ENCODE measurements at places on chromosomes 7 and 10.

- DNase-seq, result no peak
Observed at GRCh38 chr7:31067491-31067890, 15.4 kb downstream of the ADCYAP1R1 start.

DNA sequence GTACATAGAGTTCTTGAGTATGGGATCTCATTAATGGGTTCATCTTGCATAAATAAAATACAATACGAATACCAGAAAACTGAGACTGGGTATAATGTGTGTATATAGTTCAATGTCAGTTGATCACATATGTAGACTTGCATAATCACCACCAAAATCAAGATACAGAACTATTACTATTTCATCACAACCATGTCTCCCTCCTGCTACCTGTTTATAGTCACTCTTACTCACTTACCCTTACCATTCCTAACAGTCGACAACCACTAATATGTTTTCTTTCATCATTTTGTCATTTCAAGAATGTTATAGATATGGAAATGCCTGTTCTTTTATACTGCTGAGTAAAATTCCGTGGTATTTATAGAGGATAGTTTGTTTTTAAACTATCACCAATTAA lies 416.1 kb upstream of the CNTNAP2 start:
- no peak for DNase-seq

DNA sequence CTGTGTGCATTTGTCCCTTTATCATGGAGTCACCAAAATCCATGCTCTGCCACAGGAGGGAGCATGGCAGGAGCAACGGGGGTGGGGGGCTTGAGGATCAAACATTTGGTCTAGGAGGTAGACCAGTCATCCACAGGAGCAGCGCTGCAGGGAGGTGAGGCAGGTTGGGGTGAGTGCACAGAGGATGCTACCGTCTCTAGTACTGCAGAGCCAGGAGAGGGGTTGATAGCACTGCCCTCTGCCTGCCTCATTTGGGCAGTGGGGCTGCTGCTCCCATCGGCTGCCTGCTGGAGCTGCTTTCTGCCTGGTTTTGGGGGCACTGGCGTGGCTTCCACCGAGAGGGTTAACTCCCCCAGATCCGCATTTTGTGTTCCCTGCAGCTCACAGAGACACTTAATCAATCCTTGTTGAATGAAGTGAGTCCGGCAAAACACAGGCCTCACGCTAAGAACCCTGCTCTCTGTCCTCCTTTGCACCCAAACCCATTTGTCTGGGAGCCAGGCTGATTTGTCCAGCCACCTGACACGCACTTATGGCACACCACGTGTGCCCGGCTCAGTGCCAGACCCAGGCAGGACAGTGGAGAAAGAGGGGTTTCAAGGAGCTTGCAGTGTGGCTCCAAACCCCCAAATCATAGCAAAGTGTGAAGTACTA lies 527.1 kb upstream of the FOXK1 start:
- no peak for DNase-seq

- no peak for DNase-seq
Observed at GRCh38 chr7:93249491-93250148, 17.5 kb downstream of the VPS50 start.

- DNase-seq, result peak; percentile 47
Observed at GRCh38 chr10:100370714-100371481, 23.9 kb downstream of the SCD start.

- no peak for DNase-seq
Observed at GRCh38 chr7:52639126-52639525, 396.3 kb upstream of the POM121L12 start.

- no peak for DNase-seq
Observed at GRCh38 chr10:79985481-79986072, 36.7 kb upstream of the SFTPD start.

- DNase-seq, result no peak
Observed at GRCh38 chr7:108124820-108125219, 5.3 kb downstream of the LAMB4 start.

DNA sequence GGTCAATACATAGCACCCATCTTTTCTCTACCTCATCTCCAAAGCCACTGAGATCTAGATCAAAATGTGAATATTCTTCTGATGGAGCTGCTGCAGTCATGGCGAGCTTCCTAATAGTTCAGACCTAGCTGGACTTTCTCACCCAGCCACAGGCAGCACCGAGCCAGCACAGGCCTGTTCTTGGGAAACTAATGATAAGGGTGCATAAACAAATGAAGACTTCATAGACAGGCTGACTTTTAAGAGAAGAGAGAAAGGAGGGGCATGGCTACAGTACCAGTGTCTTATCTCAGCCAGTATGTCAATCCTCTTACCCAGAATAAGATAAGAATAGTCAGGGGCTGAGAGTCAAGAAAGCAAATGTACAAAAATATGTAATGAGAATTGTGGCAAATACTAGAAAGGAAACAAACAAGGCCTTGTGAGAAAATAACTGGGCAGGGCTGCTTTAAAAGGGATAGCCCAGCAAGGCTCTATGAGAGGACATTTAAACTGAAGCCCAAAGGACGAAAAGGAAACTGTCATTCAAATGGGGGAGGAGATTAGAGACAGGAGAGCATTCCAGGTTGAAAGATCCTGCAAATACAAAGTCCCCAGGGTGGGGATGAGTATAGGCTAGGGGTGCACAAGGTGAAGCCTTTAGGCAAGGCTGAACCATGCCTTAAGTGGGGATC lies 21.8 kb upstream of the CDK14 start:
- no peak for DNase-seq

- DNase-seq, result no peak
Observed at GRCh38 chr10:98154076-98154475, 19.6 kb downstream of the R3HCC1L start.

- no peak for DNase-seq
Observed at GRCh38 chr10:130466271-130466997, 330.2 kb downstream of the GLRX3 start.

- DNase-seq, result no peak
Observed at GRCh38 chr7:37327288-37327687, 121.4 kb downstream of the ELMO1 start.

DNA sequence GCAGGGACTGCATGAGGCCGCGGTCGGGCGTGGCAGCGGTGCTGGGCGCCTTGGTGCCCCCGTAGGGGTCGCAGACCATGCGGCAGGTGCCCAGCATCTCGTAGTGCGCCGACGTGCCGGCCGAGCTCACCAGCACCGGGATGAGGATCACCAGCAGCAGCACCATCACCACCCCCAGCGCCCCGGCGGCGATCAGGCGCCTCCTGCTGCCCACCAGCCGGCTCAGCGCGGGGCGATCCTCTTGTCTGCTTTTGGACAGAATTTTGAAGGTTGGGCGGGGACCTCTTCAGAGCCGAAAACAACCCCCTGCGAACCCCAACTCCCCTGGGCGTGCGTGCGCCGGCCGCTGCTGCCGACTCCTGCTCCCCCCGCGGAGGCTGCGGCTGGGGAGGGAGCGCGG lies 779 bp downstream of the C1QL3 start:
- DNase-seq, result no peak

DNA sequence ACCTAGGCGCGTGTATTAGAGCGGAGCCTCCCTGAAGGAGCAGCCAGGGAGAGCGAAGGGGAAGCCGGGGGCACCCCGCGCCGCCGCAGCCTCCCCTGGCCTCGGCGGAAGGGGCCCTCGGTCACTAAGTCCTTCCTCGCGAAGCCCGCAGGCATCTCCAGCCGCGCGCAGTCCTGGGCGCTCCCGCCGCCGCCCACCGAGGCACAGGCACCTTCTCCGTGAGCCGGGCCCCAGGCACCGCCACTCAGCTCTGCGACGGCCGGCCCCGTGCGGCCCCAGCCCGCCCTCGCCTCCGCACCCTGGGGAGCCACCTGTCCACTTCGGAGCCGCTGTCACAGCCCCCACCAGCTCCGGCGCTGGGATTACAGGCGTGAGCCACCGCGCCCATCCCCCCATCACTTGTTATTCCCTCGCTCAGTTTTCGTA lies 80.8 kb downstream of the ZNF467 start:
- no peak for DNase-seq

DNA sequence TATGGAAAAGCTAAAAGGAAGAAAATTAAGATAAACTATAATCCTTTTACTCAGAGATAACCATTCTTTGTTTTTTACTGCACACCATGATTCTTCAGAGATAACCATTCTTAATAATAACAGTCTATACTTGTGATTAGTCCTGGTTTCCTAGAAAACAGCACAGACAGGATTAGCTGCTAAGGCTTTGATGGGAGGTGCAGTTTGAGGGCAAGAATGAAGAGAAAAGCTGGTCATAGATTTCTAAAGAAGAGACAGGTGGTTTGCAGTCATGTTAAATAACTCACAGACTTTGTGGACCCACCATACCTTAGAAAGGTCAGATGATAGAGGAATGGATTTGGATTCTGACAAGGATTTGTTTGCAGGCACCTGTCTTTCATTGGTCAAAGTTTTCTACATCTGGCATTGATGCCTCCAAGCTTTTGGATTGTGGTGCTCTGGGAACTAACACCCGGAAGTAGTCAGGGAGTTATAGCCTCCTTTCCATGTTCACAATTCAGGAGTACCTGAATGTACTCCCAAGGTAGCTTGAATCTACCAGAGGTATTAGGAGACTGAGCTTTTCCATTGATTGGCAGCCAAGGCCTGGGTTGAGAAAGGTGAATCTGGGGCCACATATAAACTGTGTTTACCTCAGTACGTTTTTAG lies 3.7 kb downstream of the SMC3 start:
- no peak for DNase-seq

DNA sequence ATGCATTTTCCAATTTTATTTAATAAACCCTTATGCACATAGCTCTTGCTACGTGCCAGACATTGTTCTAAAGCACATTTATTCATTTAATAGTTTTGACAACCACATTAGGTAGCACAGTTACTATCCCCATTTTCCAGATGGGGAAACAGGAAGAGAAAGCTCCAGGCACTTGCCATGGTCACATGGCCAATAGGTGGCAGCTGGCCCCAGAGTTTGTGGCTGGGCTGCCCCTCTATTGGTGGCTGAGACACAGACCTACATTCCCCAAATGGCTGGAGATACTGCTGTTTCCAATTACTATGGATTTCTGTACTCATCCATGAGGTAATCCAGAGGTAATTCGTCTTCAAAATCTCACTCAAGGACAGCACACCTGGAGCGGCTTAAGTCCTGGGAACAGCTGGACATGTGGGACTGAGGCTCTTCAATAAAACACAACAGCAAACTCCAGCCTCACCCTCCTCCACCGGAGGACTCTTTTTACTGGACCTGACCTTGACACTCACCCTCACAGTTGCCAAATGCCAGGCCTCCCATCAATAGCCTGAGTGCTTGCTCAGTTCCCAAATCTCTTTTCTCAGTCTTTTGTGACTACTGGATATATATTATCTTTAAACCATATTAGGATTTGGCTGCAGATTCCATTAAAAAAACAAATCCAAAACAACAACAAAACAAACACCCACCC lies 106.1 kb downstream of the CLEC2L start:
- no peak for DNase-seq

DNA sequence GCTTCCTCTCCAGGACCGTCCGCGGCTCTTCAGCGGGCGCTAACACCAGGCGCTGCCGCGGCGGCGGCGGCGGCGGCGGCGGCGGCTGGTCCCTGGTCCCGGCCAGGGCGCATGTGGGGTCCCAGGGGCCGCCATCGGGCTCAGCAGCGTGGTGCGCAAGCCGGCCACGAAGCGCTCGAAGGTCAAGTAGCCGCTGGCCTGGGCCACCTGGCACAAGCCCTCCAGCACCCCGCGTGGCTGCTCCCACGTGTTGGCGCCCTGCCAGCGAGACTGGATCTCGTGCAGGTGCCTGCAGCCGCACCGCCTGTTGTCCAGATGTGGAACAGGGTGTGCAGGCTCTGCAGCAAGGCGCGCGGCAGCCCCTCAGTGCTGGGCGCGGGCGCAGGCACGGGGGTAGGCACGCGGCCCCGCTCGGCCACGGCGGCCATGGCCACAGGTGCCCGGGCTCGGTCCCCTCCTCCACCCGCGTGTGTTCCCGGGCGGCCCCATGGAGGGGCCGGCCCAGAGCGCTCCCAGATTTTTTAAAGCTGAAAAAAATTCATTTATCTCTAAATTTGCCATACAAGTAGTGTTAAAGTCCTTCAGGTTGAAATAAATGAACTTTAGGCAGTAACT lies 884.2 kb upstream of the ZNF722 start:
- no peak for DNase-seq

DNA sequence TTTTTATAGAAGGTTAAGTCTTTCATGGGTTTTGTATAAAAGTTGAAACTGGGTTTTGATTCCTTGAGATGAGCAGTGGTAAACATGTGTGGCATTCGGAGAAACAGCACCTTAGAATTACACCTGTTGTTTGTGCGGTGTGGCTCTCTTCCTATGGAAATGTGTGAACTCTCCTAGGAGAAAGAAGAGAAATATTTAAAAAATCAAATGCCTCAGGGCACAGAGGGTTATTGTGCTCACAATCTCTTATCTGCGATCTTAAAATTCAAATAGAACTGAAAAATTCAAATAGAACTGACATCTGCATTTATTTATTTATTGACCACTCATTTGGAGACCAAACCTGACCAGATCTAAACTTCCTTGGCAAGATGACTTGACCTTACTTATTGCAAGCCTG lies 18.1 kb upstream of the NRP1 start:
- no peak for DNase-seq

DNA sequence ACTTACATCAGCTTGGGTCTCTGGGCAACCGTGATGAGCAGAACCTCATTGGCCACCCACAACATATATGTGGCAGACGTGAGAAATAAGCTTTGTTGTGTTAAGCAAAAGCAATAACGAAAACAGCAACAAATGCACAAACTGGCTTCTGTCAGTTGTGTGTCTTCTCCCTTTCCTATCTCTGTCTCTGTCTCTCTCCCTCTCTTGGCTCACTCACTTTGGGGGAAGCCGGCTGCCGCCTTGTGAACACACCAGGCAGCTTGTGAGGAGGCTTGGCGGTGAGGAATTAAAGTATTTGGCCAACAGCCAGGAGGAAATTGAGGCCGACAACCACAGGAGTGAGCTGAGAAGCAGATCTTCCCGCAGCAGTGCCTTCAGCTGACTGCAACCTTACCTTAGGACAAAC lies 21.9 kb upstream of the CDCA7L start:
- no peak for DNase-seq

DNA sequence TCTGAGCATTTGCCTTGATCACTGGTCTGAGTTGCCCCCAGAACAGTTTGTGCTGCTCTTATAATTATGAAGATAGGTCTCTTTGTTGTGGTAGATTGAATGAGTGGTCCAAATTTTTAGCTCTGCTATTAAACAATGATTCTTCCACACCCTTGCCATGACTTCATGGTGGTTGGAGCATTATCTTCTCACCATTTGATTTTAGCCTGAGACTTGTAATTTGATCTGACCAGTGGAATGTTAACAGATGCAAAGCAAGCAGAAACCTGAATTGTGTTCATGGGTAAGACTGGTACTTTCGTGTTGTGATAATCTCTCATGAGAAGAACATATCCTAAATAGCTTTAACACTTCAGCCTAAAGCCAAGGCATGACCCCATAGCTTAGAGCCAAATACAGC lies 139.1 kb downstream of the TFPI2 start:
- DNase-seq, result no peak

- no peak for DNase-seq
Observed at GRCh38 chr7:50621973-50622490, 56.8 kb upstream of the DDC start.

DNA sequence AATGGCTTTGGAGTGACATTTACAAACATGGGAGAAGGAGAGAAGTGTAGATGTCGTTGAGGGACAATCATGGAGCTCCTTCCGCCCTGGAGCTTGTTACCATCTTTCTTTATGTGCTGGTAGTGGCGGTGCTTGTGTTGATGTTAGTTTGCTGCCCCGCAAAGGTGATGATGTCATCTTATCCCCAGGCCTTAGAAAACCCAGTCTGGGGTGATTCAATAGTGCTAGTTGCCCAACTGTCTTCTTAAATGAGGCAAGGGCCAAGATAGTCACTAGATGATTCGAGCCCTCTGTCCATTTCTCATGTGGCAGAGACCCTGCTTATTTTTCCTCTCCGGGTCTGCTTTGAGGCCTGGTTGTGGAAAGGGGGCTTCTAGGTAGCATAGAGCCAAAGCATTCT lies 277.4 kb downstream of the CCSER2 start:
- DNase-seq, result no peak
